Fibroblast of skin of left quadriceps (primary cell): ENCODE measurements at places on chromosomes 2 and 18.

GRCh38 chr2:96109361-96109680 lies 7.0 kb downstream of the ADRA2B start:
- DNase-seq = no peak

- DNase-seq = no peak
These were observed 18.9 kb downstream of the NCAPH start for GRCh38 chr2:96354492-96354891.

- no peak for DNase-seq
These were observed 31.5 kb upstream of the PDIA6 start for GRCh38 chr2:10844097-10844496.

DNA sequence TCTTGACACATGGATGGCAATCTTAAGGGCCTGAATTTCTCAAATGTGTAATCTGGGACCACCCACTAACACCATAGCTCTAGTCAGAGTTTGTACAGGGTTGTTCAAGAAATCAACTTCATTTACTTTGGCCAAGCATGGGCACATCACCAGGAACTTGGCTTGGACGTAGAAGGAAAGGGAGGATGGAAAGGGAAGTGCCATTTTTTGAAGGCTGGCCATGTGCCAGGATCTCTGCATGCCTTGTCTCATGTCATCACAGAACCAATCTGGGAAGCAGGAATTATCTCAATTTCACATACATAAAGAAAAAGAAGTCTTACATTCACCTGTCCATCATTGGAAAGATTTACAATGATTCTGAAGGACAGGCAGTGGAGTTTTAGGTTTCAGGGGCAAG lies 128.1 kb downstream of the ANTXR1 start:
- no peak for DNase-seq

DNA sequence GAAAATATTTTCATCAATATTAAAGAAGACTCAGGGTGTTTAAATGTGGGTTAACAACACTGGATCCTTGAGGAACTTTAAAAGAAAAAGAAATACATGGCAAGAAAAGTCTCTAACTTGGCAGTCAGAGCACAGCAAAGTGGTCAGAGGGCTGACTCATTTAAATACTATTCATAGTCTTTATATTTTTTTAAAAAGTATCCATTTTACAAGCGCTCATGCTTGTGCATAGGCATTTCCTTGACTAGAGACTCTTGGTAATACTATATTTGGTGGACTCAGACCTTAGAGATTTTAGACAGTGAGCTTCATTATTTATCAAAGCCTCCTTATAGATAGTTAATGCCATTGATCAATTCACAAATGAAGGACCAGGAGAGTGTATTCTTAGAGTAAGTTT lies 110.2 kb downstream of the ABCA12 start:
- peak; percentile 35 for DNase-seq

DNA sequence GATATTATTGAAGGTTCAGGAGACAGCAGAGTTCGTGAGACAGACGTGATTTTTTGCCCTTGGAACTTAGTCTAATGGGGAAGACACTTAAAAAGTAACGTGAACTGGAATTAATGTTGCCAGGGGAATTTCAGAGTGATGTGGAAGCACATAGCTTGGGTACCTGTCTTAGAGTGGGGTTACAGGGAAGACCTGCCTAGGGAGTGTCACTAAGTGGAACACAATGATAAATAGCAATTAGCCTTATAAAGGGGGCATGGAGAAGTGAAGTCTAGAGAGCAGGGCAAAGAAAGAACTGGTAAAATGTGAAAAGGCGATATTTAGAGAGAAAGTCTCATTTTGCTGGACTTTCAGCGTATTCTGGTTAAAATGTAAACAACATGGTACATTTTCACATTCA lies 306.0 kb upstream of the TCF4 start:
- DNase-seq = no peak

DNA sequence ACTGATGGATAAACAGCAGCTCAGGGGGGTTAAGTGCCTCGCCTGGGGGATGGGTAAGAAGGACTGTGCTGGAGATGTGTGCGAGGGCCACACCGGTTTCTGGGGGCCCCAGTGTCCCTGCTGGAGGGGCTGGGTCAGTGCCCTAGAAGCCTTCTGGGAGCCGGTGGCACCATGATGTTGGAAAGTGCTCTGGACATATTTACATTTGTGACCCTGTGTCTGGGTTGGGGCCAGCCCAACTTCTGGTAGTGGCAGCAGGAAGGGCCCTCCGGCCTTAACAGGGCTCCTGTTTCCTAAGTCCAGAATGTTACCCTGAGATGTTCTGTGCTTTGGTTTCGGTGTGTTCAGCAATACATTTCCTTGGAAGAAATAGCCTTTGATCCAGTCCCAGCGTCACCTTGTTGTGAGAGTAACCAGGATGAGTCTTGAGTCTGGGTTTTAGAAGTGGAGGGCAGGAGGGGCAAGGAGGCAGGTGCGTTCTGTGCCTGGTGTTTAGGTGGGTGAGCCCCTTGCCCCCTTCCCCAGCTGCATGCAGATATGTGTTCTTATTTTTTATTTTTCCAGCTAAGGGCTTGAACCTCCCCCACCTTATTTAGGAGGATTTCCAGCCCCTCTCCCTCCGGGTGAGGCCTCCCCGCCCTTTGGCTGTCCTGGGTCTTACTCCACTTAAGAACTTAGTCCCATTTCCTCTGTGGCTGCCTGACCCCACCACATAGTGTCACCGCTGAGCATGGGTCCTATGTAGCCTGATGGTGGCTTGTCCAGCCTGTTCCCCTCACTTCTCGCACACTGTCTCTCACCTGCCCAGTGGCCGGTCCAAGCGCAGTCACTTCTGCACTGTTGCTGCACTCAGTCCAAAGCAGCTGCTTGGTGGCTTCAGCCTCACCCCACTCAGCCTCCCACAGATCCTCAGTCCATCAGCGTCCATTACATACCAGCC lies 132.7 kb upstream of the HS6ST1 start:
- no peak for DNase-seq

DNA sequence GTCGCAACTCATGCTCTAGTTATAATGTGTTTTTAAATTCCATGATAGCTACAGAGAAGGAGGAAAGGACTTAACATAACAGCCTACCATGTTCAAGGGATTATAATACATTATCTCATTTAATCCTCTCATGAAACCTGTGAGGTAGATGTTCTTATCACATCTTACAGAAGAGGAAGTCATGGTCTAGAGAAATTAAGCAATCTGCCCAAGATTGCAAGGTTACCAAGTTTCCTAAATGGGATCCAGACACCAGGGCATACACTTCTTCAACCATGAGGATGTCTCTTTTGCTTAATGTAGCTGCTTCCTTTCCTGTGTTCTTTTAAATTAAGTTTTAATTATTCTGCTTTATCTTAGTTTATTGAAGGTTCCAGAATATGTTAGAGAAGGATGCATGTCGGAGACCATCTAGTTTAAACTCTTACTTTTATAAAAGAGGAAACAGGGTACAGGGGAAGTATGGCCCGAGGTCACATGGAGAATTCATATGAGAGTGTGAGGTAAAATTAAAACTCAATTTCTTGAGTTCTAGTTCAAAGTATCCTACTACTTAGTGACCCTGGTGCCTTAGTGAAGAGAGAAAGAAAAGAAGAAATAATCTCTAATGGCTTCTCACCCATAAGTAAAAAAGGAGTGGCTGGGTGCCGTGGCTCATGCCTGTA lies 3.6 kb upstream of the IL1A start:
- no peak for DNase-seq
